ENCODE measurements at places on chromosomes 5 and 9.

DNA sequence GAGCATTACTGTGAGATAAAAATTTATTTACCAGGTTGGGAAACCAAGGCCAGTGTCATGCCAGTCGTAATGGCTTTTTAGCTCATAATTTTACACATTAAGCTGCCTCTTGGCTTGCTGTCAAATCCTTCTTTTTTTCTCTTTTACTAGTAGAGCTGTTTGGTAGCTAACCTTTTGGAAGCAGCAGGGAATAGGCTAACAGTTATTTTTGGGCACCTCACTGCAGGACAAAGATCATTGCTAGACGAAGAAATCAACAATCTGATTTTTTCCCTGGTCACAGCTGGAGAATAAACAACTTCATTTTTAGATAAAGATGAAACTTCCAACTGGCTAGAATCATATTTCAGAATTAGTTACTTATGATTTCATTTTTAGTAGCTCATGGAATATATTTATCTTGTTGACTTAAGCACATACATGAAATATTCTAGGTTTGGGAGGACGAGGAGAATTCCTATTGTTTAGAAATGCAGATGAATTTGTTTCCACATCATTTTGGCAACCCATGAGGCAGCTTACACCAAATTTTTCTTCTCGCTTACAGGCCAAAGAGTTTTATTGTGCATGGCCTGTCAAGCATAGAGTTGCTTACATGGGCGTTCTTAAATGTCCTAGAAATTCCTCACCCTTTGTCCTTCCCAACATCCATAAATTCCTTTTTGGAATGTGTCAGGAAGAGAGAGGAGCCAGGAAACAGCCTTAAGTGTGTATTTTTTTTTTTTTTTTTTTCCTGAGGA is 19.6 kb downstream of the TNC start:
- DNase-seq: no peak

DNA sequence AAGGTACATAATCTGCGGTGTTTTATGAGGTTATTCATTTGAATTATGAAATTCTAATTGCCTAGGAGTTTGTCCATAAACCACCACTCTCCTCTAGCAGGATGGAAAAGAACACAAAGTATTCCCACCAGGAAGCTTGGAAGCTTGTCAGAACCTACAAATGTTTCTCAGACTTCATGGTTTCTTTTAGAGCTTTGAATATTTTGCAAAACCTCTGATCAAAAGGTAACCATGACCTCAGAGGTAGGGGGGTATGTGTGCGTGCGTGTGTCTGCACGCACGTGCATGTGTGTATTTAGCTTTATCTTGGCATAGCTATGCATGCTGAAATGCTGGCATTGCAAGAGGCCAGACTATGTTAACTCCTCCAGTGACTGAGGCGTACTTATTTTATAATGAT is 847.0 kb downstream of the TLE1 start:
- DNase-seq: no peak

DNA sequence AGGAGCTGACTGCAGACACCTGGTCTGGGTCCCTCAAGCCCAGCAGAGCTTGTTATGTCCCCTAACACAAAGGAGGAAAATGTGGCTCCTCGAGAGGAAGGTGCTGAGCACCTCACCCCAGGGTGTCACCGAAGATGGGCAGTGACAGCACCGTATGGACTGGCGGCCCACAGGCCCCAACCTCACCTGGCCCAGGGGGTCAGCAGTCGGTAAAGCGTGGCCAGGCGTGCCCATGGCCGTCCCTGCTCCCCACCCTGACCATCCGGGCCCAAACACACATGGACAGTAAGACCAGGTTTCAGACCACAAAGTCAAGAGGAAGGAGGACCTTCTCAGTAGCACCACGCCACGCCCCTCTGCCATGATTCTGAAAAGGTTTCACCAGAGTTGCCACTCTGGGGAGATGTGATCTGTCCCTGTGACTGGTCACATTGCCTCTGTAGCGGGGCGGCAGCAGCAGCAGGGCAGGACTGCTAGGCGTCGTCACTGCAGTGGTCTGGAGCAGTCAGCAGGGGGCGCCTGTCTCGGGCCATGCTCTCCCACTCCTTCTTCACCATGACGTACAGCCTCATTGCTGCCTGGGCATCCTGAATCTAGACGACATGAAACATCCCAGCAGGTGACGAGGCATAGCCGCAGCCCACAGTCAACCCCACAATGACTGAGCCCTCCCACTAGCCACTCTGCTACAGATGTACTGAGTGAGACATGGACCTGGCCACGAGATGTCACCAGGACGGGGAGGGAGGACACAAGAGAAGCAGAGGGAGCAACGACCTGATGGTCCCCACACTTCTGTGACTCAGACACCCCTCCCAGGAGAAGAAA is 11.1 kb downstream of the REXO4 start:
- DNase-seq: no peak

GRCh38 chr5:162274679-162275078 is 207.1 kb downstream of the GABRG2 start:
- no peak for DNase-seq

GRCh38 chr5:62343428-62343827 is 37.4 kb downstream of the KIF2A start:
- DNase-seq: no peak

DNA sequence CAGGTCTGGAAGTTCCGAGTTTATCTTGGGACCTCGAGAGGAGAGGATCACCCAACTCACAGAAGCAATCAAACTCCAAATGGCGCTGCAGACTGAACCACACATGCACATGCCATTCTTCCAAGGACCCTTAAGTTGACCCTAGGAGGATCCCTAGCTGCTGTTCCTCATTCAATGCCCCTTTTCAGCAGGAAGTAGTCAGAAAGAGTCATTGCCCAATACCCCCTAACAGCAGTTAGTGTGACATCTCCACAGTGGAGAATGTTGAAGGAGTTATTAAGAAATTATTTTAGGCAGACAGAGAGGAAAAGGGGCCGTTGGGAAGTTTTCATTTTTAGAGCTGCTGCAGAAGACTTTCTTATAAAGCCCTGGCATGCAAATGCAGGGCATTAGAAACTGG is 229.9 kb upstream of the DAB2 start:
- no peak for DNase-seq

DNA sequence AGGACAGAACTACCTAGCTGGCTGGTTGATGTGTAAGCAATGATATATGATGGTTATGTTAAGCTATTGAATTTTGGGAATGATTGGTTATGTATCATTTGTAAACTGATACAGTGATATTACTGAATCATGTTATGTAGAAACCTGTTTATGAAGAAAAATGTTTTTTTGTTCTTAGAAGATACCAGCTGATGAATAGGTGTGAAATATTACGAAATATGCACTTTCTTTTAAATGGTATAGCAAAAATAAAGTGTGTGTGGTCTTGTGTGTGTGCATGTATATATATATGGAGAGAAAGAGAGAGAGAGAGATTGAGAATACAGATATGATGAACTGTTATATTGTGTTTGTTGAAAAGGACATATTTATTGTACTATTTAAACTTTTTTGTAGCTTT is 164.1 kb downstream of the WDR70 start:
- no peak for DNase-seq

- DNase-seq: no peak
These were observed 85.0 kb upstream of the ANKH start for GRCh38 chr5:14956423-14957046.

DNA sequence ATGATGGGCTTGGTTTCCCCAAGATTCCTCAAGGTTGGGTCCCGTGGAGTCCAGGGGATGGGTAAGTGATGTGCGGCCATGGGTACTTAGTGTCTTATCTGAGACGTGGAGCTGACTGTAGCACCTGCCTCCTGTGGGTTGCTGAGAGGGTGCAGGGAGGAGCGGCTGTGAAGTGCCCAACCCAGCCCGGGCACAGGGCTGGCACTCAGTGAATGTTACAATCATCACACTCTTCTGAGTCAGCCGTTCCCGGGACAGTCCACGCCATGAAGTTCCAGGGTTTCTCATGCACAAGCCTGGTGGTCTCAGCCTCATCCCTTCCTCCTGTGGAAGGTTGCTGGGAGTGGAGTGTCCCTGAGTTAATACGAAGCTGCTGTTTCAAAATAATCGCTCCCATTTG is 29.1 kb downstream of the NTNG2 start:
- no peak for DNase-seq

DNA sequence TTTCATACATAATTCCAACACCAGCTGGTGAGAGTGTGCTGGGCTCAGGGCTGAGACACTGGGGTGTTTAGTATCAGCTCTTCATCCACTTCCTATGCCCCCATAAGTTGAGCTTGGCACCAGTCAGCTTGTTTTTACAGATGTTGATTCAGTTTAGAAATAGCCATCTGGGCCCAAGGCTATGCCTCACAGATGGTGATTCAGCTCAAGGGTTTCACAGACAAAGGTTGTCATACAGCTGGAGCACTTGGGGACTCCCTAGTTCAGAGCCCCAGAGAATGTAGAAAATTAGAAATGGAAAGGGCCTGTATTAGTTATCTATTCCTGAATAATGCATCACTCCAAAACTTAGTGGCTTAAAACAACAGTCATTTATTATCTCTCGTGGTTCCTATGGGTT is 10.3 kb upstream of the CRHBP start:
- no peak for DNase-seq

DNA sequence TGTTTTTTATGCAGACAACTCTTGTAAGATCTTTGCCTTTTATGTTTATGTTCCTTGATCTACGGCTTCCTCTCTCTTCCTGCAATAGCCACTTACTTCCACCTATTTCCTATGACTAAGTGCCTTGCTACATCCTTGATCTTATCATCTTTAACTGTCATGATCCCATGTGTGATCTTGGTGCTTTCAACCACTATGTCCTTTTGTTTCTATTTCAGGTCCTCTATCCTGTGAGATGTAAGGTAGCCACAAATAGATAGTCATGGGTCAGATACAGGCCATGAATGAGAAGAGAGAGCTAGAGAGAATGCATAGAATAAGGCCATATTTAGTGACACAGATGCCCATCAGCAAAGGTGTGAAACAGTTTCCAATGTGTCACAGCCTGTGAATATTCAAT is 243.6 kb upstream of the HAPLN1 start:
- no peak for DNase-seq

GRCh38 chr9:136820971-136821825 is 13.4 kb downstream of the RABL6 start:
- no peak for DNase-seq

GRCh38 chr9:127903557-127904475 is 4.4 kb upstream of the ST6GALNAC6 start:
- DNase-seq: no peak

GRCh38 chr5:9833871-9834270 is 203.7 kb upstream of the TAS2R1 start:
- DNase-seq: no peak

DNA sequence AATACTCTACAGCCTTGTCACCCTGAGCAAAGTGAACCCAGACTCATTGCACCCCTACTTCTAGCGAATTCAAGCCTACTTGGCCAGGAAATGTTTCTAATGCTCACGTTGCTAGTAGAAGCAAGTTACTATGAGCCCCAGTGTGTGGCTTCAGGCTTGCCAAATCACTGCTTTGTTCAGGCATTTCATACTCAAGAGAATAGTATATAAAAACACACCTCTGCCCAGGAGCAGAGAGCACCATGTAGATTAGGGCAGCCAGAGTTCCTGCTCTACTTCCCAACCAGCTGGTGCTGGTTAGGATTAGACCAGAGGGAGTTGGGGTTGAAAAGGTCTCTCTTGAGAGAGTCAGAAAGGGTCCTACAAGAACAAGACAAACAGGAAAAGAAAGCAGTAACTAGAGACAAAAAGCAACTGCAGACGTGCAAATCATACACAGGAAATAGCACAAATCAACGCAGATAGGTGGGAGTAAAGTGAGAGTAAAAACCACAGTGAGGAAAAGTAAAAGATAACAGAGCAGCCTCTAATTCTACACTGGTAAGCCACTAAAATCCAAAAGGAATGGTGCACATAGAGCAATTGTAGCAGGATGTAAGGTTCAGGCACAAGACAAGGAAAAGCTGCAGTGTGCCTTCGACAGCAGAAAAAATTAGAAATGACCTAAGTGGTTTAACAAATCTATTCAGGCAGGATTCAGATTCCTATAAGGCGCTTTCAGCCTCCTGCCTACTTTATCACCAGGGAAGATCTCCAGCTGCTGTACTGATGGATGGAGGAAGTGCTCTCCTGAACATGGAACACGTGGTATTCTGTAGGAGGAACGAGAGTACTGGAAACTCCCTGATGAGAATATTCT is 49.6 kb upstream of the KIF2A start:
- DNase-seq: no peak

DNA sequence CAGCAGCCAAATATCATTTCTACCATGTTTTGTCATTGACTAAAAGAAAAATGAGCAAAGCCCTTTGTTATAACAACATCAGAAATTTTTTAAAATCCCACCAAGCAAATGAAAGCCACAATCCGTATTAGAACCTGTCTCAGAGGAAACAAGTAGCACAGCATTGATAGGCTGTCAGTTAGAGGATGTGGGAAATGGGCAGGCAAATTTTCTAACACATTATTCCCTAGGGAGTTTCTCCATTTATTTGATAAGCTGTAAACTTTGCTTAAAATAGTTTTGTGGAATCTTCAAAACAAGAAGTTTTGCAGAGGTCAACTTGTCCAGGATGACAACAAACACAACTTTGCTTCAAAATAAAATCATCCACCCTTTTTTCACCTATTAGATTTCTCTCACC is 53.6 kb upstream of the APC start:
- DNase-seq: no peak

- no peak for DNase-seq
These were observed 10.0 kb downstream of the TLE4 start for GRCh38 chr9:79581794-79582193.

- DNase-seq: peak; percentile 27
These were observed 13.3 kb upstream of the GPX8 start for GRCh38 chr5:55146543-55147151.

- no peak for DNase-seq
These were observed 69.4 kb upstream of the ENTREP1 start for GRCh38 chr9:69255591-69255990.

- no peak for DNase-seq
These were observed 126.4 kb upstream of the SLC12A2 start for GRCh38 chr5:127957183-127957582.

GRCh38 chr5:17326600-17327037 is 109.2 kb downstream of the BASP1 start:
- no peak for DNase-seq

GRCh38 chr9:111158999-111159398 is 120.7 kb upstream of the LPAR1 start:
- DNase-seq: no peak

DNA sequence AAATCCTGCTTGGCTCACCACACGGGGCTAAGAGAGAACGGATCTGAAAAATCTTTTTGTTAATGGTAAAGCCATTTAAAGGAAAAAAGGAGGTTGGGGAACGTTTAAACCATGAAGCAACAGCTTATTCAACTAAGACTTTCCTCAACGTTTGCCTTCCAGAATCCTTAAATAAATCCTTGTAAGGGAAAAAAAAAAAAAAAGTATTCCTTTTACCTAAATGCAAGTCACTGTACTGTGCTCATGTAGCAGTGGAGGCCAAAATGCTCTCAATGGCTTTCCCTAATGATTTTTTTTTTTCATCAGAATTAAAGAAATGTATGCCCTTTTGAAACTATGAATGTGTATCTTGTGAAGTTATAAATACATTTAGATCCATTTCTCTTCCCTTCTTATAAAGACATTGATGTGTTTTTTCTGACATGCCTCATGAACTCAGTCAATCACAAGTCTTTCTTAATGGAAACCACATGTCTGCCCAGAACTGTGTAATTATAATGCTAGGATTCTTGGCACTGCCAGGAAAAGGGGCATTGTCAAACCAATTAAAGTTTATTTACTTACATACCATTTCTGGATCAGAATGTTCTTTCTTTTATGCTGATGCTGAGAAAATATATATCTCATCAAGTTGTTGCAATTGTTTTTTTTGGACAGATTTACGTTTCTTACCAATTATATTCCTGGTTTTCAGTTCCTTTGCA is 107.5 kb downstream of the EBF1 start:
- DNase-seq: no peak

GRCh38 chr9:26802921-26803320 is 89.7 kb downstream of the CAAP1 start:
- no peak for DNase-seq
